ENCODE measurements at places on chromosomes 2 and 18. TPM values are rescaled to one million over a fixed set of nuclear protein-coding genes. Genes with fewer than 3 reads are reported as not detected.

DNA sequence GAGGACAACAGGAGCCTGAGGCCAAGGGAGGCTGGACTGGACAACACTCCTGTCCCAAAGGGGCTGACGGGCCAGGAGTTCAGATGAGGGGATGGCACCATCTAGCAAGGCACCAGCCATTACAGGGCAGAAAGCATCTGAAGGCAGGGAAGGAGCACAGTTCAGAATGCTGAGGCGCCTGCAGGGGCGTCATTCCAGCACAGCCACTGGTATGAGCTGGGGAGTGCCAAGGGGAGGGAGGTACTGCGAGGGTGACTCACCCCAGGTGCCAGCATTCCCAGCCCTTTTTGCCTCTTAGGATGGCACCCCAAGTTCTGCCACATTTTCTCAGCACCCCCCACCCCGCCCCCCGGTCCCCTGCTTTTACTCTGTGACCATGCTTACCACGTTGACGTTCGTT lies 129.8 kb upstream of the EPAS1 start:
- H3K27me3 ChIP-seq: no peaks in the 10 kb centered on the region
- no peaks in the 10 kb centered on the region for H3K4me1 ChIP-seq
- no peak for DNase-seq
- no peak overlapping the region for H3K4me3 ChIP-seq
- H3K36me3 ChIP-seq: no peaks in the 10 kb centered on the region

GRCh38 chr2:156396126-156396525 lies 40.1 kb upstream of the GPD2 start:
- H3K36me3 ChIP-seq: no peaks in the 10 kb centered on the region
- H3K4me3 ChIP-seq: no peak overlapping the region
- no peaks in the 10 kb centered on the region for H3K4me1 ChIP-seq

The EML6 gene
- total RNA-seq: 1.7 TPM

DNA sequence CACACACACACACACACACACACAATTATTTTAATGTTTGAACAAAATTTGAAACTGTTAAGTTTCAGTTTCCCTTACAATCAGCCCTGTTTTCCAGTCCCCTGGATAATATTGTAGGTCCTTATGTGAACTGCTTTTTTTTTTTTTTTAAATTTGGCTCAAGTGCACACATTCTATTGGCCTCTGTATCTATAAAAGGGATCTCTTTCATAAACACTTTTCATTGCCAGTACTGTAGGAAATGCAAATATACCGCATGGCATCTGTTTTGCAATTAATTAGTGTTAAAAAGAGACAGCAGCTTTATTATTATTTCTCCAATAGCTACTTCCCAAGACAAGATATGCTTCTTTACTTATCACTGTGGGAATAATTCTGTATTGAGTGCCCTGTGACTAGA lies 738.7 kb downstream of the EPHA4 start:
- no peak overlapping the region for H3K27ac ChIP-seq
- no peaks in the 10 kb centered on the region for H3K36me3 ChIP-seq
- DNase-seq: no peak
- no peak overlapping the region for H3K4me3 ChIP-seq

DNA sequence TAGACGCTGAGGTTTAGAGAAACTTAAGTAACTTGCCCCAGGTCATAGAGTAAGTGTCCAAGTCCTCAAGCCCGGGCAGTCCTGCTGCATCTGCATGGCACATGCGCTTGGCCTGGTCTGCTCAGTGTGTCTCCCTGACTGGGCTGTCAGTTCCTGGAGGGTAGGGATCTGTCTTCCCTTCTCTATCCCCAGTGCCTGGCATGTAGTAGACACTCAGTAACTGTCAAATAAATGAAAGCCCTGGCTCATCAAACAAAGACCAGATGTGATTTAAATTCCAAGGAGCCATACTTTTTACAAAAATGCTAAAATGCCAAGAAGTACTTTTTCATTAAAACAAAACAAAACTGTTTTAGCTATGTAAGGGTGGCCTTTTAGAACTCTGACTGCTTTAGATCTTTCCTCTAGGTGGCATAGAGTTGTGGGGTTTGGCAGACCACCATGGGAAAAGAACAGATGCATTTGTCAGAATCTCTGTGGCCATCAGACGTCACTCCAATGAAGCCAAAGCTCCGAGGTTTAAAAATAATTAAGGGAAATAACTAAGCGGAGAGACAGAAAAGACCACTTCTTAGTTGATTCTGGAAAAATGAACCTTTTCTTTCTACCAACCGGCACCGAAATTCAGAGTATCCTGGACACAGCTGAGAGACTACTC lies 34.0 kb downstream of the EPAS1 start:
- no peaks in the 10 kb centered on the region for H3K36me3 ChIP-seq
- no peak overlapping the region for H3K27ac ChIP-seq
- no peaks in the 10 kb centered on the region for H3K27me3 ChIP-seq
- no peak overlapping the region for H3K4me3 ChIP-seq
- H3K4me1 ChIP-seq: no peaks in the 10 kb centered on the region

DNA sequence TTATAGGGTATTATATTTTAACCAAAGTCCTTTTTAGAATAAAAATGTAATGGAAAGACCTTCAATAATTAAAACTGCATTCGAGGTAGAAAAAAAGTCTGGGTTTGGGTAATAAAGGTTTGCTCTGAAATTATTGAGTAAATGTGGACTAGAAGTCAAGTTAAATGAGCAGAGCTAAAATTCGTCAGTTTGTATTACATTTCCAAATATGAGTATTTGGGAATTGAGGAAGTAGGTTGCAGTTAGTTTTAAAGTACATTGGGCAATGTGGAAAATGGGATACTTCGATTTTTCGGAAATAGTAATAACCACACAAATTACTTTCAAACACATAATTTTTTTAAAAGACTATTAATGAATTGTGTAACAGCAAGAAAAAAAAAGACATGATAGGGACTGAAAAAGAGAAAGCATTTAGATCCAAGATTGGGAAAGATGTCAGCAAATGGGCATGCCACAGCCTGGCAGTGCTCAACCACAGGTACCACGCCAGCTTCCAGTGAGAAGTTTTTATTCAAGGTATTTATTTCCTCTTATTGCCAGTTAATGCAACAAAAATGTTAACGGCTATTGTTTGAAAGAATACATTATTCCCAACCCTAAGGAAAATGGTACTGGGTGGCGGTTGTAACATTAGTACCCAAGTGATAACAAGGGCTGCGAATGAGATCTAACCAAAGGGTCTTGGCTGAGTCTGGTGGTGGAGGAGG lies 50.0 kb downstream of the TTC39C start:
- no peak overlapping the region for H3K27ac ChIP-seq
- DNase-seq: no peak
- H3K27me3 ChIP-seq: no peaks in the 10 kb centered on the region
- no peaks in the 10 kb centered on the region for H3K36me3 ChIP-seq
- H3K4me1 ChIP-seq: peaks cover 8% of the 10 kb centered on the region

The SPEG gene
- total RNA-seq: 15.7 TPM

Data from A673 (cell line).